ENCODE measurements at places on chromosomes 7 and 10.

DNA sequence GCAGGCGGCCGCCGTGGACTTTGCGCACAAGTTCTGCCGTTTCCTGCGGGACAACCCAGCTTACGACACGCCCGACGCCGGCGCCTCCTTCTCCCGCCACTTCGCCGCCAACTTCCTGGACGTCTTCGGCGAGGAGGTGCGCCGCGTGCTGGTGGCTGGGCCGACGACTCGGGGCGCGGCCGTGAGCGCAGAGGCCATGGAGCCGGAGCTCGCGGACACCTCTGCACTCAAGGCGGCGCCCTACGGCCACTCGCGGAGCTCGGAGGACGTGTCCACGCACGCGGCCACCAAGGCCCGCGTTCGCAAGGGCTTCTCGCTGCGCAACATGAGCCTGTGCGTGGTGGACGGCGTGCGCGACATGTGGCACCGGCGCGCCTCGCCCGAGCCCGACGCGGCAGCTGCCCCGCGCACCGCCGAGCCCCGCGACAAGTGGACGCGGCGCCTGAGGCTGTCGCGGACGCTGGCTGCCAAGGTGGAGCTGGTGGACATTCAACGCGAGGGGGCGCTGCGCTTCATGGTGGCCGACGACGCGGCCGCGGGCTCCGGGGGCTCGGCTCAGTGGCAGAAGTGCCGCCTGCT lies 14.1 kb downstream of the SH2B2 start:
- no peak for DNase-seq

- DNase-seq, result no peak
Observed at GRCh38 chr10:44650691-44651661, 260.2 kb upstream of the TMEM72 start.

DNA sequence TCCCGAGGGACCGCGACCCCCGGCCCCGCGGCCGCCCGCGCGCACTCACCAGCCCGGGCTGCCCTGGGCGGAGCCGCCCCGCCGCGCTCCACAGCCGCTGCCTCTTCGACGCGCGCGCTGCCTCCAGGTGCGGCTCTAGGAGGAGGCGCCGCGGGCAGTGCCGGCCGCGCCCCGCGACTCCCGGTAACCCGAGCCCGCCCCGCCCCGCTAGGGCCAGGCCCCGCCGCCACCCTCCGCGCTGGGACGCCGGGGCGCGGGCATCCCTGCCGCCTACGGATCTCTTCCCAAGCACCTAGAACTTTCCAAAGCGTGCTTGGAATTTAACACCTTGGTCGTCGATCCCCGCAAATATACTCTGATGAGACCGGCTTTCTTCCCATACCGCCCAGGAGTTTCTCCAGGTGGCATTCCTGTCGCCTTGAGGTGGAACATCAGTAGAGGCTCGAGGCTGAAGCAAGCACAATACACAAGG lies at the start of gene SLC26A5:
Gene SLC26A5 (minus strand): TSS at position 159 of the 472 bp plus-strand sequence. CDS start 24,693 bp downstream, outside the sequence.
- DNase-seq, result no peak

DNA sequence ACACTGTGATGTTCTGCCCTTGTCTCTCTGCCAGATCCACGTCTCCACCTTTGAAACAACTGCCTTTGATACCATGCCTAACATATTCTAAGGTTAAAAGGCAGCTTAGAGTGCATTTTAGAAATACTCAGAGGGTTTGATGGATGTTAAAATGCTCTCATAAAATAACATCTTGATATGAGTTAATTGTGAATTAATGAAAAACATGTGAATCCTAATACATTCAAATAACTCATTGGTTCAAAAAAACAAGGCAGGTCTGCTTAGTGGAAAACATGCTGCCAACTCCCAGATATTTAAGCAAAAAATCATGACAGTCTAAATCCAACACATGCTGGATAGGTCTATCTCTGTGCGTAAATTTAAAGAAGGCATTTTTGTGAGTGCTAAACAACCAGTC lies 291.8 kb downstream of the AHR start:
- no peak for DNase-seq

DNA sequence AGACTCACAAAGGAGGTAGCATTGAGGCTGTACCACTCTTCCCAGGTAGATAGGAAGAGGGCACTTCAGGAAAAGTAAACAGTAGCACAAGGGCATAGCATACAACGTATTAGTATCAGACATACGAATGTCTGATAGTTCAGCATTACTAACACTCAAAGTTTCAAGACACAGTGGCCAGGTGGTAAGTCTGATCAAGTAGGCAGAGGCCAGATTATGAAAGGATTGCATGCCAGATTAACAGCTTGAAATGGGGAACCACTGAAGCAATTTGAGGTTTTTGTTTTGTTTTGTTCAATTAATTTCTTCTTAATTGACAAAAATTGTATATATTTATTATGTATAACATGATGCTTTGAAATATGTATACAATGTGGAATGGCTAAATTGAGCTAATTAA lies 45.7 kb upstream of the IL6 start:
- no peak for DNase-seq

DNA sequence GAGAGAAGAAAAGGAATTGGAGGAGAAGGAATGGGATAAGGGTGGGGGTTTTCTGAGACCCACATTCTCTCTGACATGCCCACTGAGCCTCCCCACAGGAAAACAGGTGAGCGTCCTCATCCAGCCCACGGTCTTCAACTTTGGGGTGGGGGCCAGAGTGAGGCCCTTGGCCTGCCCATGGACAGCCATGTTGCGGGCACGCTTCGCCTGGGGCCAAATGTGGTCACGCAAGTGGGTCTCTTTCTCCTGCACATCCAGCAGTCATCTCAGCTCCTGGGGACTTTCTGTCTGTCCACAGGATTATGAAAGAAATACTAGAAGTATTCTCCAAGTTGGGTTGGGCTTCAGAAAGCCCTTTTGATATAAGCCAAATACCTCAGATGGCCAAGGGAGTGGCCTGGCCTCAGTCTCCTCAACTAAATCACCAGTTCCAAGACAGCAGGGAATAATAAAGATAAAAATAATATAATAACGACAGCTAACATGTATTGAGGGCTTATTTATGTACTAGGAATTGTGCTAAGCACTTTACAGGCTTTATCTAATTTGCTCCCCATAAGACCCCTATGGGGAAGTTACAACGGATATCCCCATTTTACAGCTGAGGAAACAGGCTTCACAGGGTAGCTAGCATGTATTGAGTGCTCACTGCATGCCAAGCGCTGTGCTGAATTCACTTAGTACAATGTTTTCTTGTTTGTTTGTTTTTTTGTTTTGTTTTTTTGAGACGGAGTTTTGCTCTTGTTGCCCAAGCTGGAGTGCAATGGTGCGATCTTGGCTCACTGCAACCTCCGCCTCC lies 57.2 kb upstream of the LBX1 start:
- no peak for DNase-seq

- no peak for DNase-seq
Observed at GRCh38 chr10:85666102-85666501, 700.5 kb downstream of the GRID1 start.

GRCh38 chr10:6011558-6011957 lies 34.2 kb upstream of the IL15RA start:
- no peak for DNase-seq

- no peak for DNase-seq
Observed at GRCh38 chr10:13349463-13350274, 1.6 kb upstream of the SEPHS1 start.

- DNase-seq, result no peak
Observed at GRCh38 chr7:101133621-101134398, 6.9 kb downstream of the SERPINE1 start.

All from stimulated activated CD4-positive, alpha-beta T cell treated with anti-CD3 and anti-CD28 coated beads, Interleukin-1b, Interleukin-23, amount 100 ng/mL, for 1 hour (primary cell).